Glutamatergic neuron (in vitro differentiated cells): ENCODE measurements at places on chromosomes 3 and 15.

GRCh38 chr3:56975567-56975966 lies 84.9 kb upstream of the SPATA12 start:
- no peak for DNase-seq

- no peak for DNase-seq
Observed at GRCh38 chr15:78910271-78910670, 34.6 kb downstream of the CTSH start.

GRCh38 chr3:172646439-172647015 lies 64.3 kb downstream of the NCEH1 start:
- no peak for DNase-seq

DNA sequence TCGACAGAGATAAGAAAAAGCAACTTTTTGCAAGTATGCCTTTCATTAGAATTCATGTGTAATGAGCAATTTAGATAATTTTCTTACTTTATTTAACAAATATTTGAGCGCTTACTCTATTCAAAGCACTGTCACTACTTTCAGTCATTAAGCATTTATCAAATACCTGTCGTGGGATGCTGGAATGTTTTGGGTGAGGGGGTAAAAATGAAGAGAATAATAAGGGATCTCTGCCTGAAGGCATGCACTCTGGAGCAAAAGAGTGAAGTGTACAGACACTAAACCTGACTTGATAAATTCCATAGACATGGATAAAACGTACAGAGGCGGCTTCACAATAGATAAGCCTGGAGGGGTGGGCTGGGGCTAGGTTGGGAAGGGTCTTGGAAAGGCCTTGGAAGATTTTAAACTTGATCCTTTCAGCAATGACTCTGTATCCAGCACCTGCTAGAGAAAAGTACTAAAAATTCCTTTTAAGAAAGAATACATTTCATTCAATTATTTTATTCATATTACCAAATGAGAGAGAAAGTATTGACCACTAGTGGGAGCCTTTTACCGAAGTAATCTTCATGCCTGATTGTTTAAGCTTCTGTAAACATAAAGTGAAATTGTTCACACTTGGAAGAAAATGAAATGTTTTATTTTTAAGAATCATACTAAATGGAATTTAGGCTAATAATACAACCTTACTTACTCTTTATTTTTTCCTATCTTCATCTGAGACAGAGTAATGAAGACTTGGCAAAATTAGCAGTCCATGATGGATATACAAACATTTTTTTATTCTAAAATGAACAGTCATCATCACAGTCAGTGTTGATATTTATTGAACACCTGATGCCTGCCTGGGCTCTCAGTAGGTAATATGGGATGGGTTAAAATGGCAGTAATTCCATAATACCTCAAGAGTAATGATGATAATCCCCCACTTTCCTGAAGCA lies 113.2 kb downstream of the PPP2R3A start:
- no peak for DNase-seq

DNA sequence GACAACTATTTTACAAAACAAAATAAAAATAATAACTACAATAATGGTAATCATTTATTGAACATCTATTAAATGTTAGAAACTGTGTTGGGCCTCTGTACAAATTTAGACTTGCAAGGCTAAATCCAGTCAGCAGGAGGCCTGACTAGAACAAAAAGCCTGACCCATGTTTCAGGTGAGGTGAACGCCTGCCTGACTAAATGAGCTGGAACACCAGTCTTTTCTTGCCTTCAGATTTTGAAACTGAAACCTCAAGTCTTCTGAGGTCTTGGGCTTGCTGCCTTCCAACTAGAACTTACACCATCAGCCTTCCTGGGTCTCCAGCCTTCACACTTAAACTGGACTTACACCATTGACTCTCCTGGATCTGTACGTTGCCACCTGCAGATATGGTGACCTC lies 706.9 kb downstream of the TBL1XR1 start:
- DNase-seq = no peak

DNA sequence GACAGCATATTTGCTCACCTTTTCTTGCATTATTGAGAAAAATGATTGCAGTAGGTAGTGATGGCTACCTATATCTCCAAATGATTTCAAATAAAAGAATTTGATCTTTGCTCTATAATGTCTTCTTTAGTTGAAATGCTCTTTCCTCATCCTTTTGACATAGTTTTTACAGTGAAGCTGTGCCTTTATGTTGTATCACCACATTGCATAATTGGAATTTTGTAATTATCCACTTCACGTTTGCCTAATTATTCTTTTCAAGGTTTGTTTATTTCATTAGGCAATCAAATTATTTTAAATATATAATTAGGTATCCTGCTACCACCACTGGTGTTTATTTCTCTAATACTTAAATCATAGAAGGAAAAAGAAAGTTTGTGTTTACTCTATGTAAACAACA lies 21.3 kb upstream of the P2RY13 start:
- no peak for DNase-seq

- DNase-seq = no peak
Observed at GRCh38 chr15:56996093-56996492, 77.6 kb downstream of the TCF12 start.

DNA sequence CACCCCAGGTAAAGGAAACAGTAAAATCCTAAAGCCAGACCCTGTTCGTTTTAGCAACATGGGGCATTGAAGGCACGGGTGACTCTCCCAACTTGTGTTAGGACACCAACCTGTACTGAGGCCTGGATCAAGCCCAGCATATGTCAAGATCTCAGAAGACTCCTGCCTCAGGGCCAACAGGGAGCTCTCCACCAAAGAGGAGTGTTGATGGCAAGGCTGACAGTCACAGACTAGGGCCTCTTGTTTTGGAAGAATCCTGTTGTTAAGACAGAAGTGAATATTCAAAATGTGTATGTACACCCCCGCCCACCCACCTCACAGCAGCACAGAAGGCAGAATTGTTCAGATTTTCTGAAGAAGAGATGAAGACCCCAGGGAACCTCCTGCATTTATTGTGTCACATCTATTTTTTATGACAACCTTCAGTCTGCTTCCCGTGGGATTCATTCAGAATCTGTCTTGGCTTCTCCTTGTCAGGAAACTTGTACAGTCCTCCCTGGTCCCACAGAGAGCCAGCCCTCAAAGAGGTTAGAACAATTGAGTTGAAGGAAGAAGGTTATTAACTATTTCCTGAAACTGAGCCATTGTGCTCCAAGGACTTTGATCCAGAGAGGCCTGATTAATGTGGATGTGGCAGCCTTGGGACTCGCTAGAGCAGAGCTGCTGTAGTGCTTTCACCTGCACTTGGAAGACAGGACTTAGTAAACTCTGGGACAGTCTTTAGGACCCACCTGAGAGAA lies 61.7 kb upstream of the PLXNA1 start:
- DNase-seq = no peak

- DNase-seq = no peak
Observed at GRCh38 chr15:20106026-20106425, 435.6 kb downstream of the GOLGA6L6 start.

DNA sequence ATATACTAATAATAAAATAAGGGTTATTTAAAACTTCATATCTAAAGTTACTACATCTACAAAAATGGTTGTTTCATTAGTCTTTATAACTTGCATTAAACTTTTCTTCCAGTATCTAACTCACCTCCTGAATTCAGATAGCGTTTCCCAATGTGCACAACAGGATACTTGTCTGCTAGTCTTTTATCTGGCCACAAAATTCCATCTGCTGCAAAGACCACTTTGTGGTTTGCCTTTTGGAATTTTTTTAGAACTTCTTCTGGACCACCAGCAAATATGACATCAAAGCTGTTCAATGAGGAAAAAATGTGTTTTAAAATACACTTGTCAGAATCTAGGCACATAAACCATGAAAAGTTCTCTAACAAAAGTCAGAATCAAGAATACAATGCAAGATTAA lies 50.8 kb downstream of the PLOD2 start:
- DNase-seq = no peak

DNA sequence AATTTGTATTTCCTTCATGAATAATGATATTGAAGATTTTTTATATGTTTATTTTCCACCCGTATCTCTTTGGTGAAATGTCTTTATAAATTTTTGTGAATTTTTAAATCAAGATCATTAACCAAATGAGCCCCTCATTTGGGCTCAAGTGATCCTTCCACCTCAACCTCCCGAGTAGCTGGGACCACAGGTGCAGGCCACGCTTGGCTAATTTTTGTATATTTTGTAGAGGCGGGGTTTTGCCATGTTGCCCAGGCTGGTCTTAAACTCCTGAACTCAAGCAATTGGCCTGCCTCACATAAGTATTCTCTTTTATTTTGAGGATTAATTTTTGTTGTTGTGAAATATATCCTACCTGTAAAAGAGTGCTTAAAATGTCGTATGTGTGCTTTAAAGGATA lies 4.9 kb downstream of the BBS4 start:
- DNase-seq = no peak

DNA sequence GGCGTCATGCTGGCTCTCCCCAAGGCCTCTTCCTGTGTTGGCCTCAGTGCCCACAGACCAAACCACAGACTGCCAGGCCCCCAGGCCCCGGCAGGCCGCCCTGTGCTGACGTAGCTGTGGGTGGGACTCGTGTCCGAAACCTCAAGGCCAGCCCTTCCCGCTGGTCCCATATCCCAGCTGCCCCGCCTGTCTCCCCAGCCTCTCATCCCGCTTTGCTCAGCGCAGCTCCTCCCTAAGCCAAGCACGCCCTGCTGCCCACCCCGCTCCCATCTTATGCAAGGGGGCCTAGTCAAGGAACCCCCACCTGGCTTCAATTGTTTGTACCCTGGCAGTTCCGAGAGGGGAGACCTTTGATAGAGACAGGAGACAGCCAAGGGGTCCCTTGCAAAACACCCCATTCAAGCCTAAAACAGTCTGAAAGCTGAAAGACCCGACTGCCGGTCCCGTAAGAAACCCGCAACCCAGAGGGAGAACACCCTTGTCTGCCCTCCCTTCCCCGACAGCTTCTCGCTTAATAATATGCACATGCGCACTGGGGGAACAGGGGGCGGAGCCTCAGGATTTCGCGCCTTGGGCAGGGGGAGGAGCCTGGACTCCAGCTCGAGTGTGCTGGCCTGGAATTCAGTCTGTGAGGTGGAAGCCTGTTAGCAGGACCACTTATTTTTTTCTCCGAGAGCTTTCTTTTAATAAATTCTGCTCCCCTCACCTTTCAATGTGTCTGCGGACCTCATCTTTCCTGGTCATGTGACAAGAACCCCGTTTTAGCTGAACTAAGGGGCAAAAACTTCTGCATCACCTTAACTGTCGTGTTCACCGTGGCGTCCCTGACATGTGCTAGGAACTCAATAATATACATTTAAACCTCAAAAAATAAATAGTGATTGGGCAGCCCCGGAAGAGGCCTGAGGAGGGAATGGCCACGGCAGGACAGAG lies 17.2 kb downstream of the TNFAIP8L3 start:
- DNase-seq = peak; percentile 59

GRCh38 chr15:85504749-85505676 lies 124.6 kb downstream of the AKAP13 start:
- DNase-seq = no peak

DNA sequence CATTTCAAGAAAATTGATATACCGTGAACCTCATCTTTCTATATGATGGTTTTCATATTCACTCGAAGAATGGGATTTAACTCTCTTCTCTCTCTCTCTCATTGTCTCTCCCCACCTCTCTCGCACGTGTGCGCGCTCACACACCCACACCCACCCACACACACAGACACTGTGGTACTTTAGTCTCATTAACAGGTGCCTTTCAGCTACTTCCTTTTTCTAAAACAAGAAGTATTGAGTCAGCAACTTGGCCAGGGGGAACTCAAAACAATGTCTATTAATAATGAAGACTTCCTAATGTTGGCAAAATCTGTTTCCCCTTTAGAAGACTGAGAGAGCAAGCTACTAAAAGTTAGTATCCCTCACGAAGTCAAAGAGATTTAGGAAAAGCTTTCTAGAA lies 150.7 kb downstream of the TMCO5A start:
- no peak for DNase-seq

- no peak for DNase-seq
Observed at GRCh38 chr15:31824024-31824423, 206.3 kb upstream of the CHRNA7 start.

GRCh38 chr15:40747685-40748631 lies 7.1 kb downstream of the RMDN3 start:
- no peak for DNase-seq

DNA sequence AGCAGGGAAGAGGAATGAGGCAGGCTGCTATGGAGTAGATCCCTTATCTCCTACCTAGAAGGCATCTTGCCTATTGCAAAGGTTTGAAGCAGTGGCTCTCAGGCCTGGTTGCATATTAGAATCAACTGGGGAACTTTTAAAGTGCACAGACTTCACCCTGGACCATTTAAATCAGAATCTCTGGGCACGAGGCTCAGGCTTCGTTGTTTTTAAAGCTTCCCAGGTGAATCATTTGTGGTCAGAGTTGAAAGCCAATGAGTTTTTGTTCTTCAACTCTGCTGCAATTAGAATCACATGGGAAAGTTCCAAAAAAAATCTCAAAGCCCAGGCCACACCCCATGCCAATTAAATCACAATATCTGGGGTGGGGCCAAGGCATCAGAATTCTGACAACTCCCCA lies 773.1 kb downstream of the AGBL1 start:
- DNase-seq = no peak

DNA sequence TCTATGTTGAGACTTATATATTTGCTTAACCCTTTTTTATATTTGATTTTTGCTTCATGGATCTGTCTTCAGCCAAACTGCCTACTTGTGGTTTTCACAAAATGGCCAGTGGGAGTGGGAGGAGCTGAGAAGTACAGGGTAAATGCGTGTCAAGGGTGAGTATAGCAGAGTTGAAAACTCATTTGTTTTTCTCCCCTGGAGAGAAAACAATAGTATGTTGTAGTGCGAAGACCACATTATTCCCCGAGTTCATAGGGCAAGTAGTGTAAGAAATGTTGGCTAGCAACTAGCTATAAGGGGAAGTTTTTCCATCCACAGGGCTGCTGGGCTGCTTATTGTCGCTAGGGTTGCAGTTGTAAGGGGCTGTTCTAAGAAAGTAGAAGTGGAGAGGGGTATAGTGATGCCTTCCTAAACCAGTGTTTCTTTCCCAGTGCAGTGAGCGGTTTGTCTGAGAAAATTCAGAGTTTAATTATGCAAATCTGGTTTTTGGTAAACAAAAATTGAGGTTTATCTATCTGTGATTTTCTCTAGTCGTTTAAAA lies 153.8 kb upstream of the AZI2 start:
- DNase-seq = no peak
